Epithelial cell of esophagus (primary cell): ENCODE measurements at places on chromosomes 7 and 10.

DNA sequence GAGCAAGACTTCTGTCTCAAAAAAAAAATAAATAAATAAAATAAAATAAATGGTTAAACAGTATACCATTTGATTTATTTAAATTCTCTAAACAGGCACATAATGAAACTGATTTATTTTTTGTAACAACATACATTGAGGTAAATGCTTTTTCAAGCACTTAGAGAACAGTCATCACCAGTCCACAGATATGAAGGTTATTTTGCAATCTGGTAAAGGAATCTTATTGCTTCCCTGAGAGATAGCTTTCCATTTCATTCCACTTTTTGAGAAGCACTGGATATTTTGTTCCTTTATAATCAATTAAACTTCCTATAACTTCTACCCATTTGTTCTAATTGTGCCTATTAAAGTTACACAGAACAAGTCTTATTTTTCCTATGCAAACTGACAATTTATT is 5.2 kb downstream of the CEP55 start:
- no peak for DNase-seq

DNA sequence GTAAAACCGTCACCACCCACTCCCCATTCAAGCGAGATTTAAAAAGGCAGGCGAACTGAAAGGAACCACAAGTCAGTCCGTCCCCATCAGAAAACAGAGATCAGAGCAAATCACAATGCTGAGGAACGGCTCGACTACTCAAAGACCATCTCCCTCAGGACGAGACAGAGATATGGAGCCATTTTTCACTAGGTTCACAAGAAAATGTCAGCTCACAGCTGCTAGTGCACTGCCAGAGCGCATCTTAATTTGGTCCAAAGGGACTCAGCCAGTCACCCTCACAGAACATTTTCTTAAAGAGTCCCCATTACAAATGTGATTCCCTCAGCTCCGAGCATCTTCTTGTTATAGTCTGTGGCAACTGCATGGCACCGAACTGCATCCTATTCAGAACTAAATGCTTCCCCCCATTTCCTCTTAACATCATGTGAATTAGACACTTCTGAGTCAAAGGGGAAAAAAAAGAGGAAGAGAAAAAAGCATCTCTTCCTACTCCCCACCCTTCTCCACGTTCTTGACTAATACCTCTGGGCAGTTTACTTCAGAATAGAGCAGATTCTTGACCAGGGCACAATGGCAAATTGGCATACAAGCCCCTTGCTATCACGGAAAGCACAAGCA is 683.9 kb downstream of the MAGI2 start:
- DNase-seq: no peak

- no peak for DNase-seq
Measured at GRCh38 chr7:27586825-27587224, 75.9 kb downstream of the HIBADH start.

- no peak for DNase-seq
Measured at GRCh38 chr7:156499247-156499881, 141.2 kb upstream of the RNF32 start.

- DNase-seq: no peak
Measured at GRCh38 chr10:130923596-130923995, 387.9 kb downstream of the TCERG1L start.
